Stimulated activated CD8-positive, alpha-beta memory T cell treated with anti-CD3 and anti-CD28 coated beads, Interleukin-7, amount 100 ng/mL, for 4 hours (primary cell): ENCODE measurements at places on chromosomes 1 and 21.

GRCh38 chr1:19903621-19904020 is 19.8 kb downstream of the PLA2G2E start:
- no peak for DNase-seq

GRCh38 chr1:177442584-177442983 is 271.8 kb downstream of the BRINP2 start:
- no peak for DNase-seq

DNA sequence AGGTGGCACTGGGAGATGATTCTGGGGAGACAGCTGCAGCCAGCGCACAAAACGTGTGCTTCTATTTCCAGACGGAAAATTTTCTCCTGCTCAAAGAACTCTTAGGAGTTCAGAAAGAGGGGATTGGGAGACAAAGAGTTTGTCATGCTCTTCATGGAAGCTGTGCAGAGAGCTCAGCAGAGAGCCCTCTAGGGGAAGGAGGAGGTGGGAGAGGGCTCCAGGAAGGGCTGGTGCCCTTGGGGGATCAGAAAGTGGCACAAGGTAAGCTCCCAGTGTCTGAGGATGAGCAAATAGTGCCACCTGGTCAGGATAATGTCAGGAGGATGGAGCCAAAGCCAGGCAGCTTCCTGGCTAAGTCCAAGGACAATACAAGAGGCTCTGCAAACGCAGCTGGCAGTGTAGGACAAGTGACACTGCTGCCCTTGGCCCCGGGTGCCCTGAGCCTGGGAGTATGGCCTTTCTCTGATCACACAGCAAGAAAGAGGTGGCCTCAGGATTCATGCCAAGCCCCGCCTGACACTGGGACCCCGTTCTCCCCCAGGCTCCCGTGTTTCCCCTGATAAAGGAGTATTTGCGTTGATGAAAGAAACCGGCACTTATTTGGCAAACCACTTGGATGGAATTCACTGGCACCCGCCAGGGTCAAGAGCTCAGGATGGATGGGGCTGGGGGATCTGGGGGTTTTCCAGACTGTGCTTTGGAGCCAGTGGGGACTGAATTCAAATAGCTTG is 254.0 kb downstream of the PTPRU start:
- no peak for DNase-seq

GRCh38 chr1:22702296-22703085 is 8.1 kb upstream of the EPHB2 start:
- DNase-seq, result no peak

GRCh38 chr1:189438808-189439207 is 1038.9 kb downstream of the BRINP3 start:
- no peak for DNase-seq

DNA sequence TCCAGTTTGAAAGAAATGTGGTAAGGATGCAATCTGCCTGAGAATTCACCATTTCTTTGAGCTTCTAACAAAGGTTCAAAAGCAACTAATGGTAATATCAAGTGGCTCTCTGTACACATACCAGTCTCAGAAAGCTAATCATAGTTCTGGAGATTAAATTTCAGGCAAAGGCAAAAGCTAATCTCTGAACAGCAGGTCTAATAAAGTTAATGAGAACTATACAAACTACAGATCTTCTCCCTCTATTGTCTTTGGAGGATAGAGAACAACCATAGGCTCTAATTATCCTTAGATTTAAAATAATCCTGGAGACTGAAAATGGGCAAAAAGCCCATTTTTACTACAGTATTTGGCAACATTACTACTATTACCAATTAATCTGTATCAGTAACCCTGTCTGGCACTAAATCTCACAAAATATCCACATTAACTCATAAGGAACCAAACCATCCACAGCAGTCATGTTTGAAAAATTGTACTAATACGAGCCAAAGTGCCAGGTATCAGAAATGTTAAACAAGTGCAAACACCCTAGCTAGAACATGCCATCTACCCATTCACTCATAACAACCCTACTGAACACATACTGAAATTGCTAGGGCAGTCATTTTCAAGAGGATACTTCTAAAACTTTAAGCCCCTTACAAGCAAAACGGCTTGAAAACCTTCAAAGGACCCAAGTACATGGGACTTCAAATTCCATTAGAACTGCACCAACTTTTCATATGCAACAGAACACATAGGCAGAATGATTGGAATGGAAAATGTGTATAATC is 4.8 kb downstream of the DIPK1A start:
- DNase-seq, result no peak

- no peak for DNase-seq
Measured at GRCh38 chr1:173400387-173400995, 76.6 kb upstream of the PRDX6 start.

GRCh38 chr1:51328926-51329325 is 1.4 kb downstream of the TTC39A start:
- DNase-seq, result no peak

DNA sequence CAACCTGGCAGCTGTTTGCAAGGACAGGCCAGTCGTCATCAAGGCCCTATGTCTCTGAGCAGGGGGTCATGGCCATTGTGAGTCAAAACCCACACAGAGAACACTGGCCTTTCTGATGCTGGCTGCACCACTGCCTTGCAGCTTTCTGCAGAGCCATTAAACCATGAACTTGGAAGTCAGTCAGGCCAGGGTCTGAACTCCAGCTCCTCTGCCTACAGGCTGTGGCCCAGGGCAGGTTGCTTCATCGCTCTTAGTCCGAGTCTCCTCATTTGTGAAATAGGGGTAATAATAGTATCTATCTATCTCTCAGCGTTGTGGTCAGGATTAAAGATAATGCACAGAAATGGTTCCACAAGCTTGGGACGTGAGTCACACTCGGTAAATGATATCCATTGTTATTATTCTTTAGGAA is 35.8 kb upstream of the HIVEP3 start:
- no peak for DNase-seq

DNA sequence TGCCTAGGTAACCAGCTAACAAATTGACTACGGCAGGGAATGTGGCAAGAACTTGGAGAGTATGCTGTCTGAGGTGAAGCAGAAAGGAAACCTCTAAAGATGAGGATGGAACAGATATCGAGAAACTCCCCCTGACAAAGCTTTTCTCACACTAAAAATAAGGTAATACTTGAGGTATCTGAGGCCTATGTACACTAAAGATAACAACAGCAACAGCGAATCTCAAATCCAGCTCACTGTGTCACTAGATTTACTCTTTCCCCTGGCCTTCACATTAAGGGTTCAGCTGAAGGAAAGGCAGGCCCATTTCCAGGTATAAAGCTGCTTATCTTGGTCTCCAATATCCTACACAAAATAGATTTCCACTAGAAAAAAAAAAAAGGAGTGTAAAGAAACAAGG is 518.0 kb downstream of the KCNT2 start:
- no peak for DNase-seq

DNA sequence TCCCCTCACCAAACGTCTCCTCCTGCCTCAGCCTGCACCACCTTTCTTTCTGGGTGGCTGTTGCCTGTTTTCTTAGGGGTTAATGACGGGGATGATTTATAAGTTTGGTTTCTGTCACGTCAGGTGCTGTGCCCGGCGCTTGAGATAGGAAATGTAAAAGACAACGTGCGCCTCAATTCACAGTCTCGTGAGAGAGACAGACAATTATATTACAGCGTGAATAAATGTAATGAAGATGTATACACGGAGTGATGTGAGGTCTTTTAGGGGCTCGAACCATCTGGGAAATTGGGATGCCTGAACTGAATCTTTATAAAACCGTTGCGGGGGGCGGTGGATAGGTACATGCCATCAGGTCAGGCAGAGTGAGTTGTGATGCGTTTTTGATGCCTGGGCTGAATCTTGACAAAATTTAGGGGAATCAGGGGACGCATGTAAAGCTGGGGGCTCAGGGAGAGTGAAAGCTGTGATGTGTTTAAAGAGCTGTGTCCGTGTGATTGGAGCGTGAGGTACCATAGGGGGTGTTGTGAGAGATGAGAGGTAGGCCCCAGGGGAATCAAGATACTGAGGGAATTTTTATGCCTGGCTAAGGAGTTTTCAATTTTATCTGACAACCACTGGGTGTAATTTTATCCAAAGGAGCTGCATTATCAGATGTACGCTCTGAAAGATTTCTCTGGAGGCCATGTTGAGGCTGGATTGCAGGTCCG is 831 bp downstream of the TIPRL start:
- DNase-seq, result no peak

GRCh38 chr1:91883470-91883869 is 2.5 kb downstream of the TGFBR3 start:
- DNase-seq, result no peak

DNA sequence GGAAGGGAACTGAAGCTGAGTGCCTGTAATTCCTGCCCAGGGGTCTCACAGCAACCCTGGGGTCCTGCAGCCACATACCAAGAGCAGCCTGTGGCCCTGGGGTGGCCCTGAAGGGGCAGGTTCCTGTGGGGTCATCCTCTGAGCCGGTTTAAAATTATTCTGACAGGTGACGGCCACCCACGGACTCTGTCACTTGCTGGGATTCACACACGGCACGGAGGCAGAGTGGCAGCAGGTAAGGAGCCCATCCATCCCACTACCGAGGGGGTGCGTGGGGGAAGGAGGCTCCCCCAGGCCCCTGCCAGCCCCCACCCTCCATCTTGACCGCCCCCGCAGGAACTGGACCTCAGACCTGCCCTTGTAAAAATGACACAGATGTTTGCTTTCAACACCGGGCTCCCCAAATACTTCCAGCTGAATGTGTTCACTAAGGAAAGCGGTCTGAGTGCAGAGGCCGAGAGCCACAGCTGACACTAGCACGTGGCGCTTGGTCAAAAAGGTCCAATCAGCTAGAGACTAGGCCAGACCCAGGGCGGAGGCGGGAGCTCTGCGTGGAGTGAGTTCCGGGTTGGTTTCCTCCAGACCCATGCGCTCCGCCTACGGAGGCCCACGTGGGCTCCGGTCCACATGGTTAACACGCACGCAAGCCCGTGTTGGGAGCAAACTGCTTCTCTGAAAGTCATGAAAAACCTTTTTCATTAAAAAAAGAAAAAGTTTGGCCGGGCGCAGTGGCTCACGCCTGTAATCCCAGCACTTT is 10.0 kb downstream of the YBEY start:
- DNase-seq, result peak; percentile 46

DNA sequence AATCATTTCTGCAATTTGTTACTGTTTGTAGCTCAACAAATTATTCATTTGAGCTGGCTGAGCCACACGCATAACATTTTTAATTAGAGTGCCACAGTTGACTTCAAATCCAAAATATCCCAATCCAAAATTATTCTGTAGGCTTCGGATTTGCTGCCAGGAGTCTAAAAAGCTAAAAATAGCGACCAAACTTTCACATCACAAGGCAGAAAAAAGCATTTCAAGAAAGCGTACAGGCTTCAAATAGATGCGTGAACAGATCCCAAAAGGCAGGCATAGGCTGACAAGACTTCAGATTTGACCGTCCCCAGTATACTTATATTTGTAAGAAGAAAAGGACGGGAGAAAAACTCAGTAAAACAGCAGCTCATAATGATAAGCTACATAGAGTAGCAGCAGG is 24.3 kb upstream of the TIAM1 start:
- DNase-seq, result no peak

- DNase-seq, result no peak
Measured at GRCh38 chr1:27152004-27152828, 2.7 kb downstream of the SLC9A1 start.

DNA sequence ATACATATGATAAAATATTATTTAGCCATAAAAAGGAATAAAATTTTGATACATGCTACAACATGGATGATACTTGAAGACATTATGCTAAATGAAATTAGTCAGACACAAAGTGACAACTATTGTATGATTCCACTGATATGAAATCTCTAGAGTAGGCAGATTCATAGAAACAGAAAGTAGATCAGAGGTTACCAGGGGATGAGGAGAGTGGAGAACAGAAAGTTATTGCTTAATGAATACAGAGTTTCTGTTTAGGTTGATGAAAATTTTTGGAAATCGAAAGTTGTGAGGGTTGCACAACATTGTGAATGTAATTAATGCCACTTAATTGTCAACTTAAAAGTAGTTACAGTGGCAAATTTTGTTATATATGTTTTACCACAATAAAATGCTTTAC is 315.7 kb upstream of the USP25 start:
- no peak for DNase-seq

DNA sequence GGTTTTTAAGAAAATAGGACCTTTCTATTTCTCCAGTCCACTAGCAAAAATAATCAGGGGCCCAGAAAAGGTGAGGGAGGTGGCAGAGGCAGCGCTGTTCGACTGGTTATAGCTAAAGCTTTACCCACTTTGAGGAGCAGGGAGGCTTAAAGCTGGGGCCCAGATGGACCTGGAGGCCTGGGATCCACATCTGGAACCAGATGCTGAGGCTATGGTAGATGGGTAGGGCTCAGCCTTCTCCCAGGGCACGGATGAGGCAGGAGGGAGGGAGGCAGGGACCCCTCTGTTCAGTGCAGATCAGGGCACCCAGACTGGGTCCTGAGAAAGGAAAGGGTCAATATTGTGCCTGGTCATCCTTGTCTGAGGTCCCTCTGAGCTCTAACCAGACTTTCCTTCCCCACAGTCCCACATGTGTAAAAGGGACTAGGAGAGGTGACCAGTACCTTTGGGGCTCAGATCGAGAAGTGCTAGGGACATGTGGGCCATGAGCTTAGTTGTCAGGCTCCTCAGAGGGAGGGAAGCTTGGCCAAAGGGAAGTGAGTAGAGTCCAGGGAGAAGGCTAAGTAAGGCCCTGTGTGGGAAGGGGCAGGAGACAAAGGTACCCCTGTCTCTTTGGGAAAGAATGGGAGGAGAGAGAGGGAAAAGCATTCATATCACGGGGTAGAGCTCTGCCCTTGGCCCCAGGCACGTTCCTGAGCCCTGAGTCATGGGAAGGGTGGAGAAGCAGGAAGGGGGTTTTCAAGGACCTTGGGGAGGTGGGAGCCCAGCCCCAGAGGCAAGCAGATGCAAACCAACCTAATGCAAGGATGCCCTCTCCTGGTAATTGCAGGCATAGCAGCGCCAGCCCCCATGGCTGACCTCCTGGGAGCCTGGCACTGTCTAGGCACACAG is 15.4 kb downstream of the LMNA start:
- DNase-seq, result peak; percentile 59

- no peak for DNase-seq
Measured at GRCh38 chr1:53618500-53619366, 120.2 kb downstream of the GLIS1 start.

DNA sequence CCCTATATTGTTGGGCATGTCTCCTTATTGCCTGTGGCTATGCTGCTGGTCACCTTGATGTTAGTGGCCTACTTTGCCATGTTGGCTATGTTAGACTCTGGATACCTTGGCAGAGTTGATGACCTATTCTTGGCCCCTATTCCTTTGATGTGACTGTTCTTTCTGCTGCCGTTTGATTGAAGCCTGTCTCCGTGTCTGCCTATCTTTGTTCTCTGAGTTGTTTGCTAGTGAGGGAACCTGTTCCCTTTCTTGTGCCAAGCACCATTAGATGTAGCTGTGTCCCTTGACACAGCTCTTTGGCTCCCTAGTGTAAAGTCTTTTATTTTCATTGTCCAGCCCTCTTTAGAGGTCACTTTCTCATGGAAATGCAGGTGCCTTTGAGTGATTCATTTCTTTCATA is 28.7 kb upstream of the PAPPA2 start:
- DNase-seq, result no peak

GRCh38 chr1:9207086-9207485 is 27.5 kb upstream of the H6PD start:
- no peak for DNase-seq

- no peak for DNase-seq
Measured at GRCh38 chr1:244224487-244225430, 173.7 kb downstream of the ZBTB18 start.

GRCh38 chr1:36787312-36787913 is 246.9 kb downstream of the GRIK3 start:
- no peak for DNase-seq
